ENCODE measurements at places on chromosomes 4 and X.

- no peak for DNase-seq
Observed at GRCh38 chr4:43380093-43380492, 487.6 kb downstream of the GRXCR1 start.

DNA sequence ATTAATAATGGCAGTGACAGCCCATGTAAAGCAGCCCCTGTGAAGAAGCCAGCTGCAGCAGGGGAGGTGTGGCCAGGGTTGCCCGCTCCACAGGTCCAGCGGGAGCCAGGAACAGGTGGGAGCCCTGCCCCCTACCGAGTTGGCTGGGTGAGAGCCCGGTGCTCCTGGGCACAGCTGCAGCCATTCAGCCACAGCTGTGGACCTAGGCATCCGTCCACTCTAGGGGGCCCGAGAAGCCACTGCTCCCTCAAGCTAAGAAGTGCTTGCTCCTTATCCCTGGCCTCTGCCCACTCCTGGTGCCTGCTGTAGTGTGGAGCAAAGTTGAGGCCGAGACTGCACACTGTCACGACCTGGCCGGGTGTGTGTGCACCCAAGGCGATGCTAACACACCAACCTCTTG is 1469.0 kb downstream of the PCDH7 start:
- DNase-seq, result no peak

DNA sequence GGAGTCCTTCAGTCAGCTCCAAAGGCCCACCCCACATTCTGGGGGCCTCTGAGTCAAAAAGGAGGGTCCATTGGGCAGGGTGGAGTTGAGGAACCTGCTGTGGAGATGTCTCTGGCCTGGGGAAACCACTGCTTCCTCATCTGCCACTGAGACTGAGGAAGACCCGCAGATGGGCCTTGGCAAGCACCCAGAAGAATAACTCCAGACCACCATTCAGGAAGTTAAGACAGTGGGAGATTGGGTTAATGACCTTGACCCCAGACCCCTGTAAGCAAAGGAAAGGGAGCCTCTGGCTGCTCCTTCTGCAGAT is 8.1 kb upstream of the HSD17B10 start:
- no peak for DNase-seq

- DNase-seq, result no peak
Observed at GRCh38 chrX:44267116-44267515, 76.4 kb downstream of the EFHC2 start.

- no peak for DNase-seq
Observed at GRCh38 chrX:130196466-130196865, 24.7 kb downstream of the RAB33A start.

GRCh38 chrX:35150052-35150451 is 207.5 kb downstream of the FAM47B start:
- no peak for DNase-seq

- DNase-seq, result no peak
Observed at GRCh38 chr4:173125216-173125812, 43.3 kb upstream of the GALNT7 start.

DNA sequence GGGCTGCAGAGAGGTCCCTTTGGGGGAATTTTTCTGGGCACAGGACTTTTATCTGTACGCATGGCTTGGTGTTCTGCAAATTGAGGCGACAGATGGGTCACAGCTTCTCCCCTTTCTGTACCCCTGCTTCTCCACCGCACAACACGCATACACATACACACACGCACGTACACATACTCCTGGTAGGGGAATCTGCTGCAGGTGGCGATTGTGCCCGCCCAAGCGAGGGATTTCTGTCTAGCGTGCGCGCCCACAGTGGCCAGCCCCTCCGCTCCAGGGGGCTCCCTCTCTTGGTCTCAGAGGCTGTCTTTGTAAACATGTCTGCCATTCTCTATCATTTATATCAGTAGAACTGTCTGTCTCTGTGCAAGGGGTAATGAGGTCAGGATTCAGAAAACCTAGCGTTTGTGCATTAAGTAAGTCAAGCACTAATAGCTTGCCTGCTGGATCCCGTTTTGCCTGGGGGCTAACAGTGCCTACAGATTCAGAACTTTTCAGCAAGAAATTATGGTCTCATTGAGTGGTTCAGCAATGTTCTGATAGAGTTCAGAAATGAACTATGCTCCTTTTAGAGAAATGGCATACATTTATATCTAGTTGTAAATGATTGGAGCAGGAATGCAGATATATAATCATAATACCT is 2.2 kb downstream of the GRID2 start:
- no peak for DNase-seq

DNA sequence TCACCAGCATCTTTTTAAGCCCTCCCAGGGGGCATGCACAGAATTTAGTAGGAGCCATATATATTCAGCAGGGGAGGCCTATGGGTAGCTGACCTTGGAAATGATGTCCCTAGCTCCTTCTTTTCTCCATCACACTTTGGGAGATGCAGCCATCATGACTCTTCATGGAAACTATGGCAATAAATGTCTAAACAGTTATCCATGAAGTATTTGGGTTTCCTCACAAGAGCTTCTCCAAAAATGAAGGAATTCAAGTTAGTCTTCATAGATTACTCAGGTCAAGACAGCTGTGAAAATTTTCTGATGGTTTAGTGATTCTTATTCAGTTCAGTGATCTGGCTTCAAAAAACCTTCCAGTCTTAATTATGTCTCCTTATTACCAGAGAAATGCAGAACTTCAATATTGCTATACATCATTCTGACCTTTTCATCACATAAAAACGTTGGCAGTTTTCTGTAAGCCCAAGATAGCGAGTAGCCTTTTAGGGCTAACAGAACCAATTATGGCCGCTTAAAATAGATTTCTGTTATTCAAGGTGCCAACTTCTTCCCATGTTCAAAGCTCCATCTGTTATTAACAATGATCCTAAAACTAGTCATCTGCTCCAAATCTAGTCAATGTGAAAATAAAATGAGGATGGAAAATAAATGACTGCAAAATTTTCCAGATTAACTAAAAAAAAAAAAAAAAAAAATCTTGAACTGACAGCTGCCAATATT is 52.5 kb downstream of the TMEM156 start:
- DNase-seq, result no peak

DNA sequence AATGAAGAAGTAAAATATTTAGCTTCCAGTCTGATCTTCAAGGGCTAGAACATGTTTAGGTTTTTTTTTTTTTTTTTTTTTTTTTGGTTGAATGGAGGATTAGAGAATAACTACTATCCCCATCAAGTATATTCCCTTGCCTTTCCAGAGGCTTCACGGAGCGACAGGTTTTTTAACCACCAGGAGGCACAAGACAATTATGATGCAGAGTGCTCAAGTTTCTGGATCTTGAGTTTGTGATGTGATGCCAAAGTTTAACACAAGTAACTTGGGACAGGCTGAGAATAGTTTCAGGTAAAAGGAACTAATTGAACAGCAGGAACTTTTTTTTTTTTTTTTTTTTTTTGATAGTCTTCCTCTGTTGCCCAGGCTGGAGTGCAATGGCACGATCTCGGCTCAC is 30.3 kb downstream of the CCNI start:
- DNase-seq, result no peak

- no peak for DNase-seq
Observed at GRCh38 chr4:106659371-106659770, 290.8 kb upstream of the GIMD1 start.

DNA sequence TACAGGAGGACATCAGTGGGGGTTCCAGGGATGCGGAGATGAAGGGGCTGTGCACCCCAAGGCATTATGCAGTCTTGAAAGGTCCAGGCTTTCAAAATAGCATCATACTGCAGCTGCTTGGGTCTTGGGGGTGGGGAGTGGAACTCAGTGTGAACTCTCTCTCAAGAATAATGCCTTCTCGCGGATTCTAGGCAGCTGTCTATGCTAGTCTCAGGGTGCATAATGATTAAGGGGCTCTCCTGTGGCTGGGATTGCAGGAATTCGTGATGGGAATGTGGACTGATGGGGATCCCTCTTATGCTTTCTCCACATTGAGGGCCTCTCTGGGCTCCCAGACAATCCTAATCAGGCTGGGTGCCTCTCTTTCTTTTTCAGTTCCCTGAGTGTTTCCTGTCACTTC is 172.2 kb upstream of the ARHGAP24 start:
- DNase-seq, result no peak

DNA sequence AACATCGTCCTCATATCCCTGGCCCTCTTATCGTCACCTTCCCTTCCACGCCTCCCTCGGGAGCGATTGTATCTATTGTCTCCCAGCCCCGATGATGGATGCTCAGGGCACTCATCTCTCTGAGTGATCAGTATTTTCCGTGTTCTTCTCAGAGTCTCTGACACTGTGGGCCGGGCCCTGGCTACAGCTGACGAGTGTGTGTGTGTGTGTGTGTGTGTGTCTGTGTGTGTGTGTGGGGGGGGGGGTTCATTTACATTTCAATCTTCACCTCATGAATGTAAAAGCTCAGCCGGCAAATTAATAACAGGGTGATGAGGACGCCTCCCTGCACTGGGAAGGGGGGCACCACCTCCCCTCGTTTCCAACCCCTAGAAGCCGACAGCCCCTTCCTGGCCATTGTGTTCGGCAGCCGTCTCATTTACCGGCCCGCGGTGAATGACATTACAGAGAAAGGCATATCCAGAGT is 159.5 kb downstream of the SHOX start:
- DNase-seq, result no peak

GRCh38 chr4:7507381-7507780 is 72.7 kb upstream of the PSAPL1 start:
- no peak for DNase-seq

DNA sequence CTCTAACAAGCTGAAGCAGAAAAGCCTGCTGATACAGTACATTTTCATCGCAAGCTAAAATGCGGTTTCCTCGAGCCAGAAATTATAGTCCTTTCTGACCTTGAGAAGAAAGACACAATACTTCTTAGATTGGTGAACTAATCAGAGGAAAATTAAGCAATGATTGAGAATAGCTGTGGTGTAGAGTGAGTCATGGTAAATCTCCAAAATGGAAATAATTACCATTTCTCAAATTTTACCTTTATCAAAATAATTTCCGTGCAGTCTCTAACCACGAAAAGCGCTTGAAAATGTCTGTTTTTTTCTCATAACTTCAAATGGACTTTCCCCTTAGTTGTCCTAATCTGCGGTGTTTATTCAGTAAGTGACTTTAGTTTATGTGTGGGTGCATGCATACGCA is 190.2 kb downstream of the CPE start:
- no peak for DNase-seq

GRCh38 chrX:111041018-111041462 is 55.0 kb upstream of the PAK3 start:
- no peak for DNase-seq

DNA sequence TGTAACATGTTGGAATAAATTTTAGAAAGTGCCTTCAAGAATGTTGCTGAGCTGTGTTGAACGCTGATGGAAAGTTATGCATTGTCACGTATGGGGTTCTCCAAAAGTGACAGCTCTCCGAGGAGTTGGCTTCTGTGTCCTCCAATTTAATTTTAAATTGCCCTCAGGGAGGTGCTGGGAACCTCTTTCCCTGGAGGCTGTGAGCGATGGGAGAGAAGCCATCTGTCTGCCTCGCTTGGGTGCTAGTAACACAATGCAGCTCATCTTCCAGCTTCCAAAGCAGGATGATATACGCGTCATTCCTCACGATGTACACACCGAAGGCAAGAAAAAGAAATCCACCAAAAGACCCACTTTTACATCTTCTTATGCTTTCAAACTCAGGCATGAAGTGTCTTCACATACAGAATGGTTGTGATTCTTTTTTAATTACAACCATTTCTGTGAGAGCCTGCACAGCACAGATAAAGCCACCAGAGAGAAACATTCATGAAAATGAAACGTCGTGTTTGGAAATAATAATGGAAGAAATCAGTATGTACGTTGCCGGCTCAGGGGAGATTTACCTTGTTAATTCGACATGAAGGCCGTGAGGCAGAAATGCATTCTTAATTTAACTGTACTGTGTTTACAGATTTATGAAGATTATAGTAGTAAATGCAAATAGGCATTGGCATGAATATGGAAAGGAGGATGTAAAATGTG is 218.9 kb downstream of the ASMT start:
- no peak for DNase-seq

- DNase-seq, result no peak
Observed at GRCh38 chr4:79207281-79207680, 118.6 kb downstream of the NAA11 start.

GRCh38 chrX:35682476-35682875 is 115.7 kb upstream of the MAGEB16 start:
- no peak for DNase-seq

- peak; percentile 84 for DNase-seq
Observed at GRCh38 chr4:5165420-5166369, 114.4 kb downstream of the STK32B start.

DNA sequence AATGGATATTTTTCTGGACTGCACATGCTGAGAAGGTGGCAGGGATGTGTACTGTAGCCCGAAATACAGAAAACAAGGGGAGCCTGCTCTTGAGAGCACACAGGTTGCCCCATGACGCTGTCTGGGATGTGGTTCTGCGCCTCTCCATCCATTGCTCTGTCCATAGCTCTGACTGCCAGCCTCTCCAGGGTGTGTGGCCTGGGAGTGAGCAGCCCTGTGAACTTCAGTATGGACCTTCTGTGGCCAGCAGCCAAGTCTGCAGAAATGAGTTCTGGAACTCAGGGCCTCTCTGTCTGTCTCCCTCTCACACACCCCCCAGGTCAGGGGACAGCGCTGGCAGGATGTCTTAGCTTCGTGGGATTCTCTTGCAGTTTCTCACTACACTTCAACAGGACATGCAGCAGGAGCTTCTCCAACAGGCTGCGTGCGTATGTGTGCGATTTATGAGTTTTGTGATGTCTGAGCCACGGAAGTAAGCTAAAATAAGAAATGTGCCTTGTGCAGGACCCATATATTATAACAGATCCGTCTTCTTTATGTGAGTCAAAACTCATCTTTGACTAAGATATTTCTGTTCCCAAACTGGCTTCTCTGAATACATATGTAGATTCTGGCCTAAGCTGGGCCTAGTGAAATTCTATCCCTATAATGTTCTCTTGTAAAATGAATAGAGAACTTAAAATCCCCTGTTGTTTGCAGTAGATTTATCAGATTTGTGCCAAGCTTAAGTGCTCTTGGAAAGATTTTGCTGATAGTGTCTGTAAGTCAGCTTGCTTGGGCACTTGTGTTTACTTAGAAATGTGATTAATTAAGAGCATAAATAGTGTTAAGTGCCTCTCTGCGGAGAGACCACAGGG is 40.0 kb downstream of the PROM1 start:
- no peak for DNase-seq

DNA sequence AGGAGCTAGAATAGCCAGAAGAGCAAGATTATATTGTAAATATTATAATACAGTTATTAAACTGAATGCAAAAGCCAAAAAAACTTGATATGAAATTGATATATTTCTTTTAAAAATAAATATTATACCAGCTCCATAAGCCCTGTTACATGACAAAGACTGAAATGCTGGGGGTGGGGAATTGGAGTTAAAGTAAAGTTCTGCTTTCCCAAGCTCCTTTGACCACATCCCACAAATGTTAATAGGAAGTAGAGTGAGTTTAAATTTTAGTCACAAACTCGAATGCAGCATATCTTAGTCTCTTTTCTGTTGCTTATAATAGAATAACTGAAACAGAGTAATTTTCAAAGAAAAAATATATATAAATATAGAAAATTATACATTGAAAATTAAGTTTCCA is 46.9 kb upstream of the NFKB1 start:
- DNase-seq, result no peak

Measured in vagina (tissue), 2 donors.